ENCODE measurements at places on chromosomes 1 and 21.

- no peak for DNase-seq
Observed at GRCh38 chr1:245074898-245075297, 79.9 kb upstream of the KIF26B start.

- no peak for DNase-seq
Observed at GRCh38 chr1:67814121-67814772, 19.0 kb downstream of the GNG12 start.

DNA sequence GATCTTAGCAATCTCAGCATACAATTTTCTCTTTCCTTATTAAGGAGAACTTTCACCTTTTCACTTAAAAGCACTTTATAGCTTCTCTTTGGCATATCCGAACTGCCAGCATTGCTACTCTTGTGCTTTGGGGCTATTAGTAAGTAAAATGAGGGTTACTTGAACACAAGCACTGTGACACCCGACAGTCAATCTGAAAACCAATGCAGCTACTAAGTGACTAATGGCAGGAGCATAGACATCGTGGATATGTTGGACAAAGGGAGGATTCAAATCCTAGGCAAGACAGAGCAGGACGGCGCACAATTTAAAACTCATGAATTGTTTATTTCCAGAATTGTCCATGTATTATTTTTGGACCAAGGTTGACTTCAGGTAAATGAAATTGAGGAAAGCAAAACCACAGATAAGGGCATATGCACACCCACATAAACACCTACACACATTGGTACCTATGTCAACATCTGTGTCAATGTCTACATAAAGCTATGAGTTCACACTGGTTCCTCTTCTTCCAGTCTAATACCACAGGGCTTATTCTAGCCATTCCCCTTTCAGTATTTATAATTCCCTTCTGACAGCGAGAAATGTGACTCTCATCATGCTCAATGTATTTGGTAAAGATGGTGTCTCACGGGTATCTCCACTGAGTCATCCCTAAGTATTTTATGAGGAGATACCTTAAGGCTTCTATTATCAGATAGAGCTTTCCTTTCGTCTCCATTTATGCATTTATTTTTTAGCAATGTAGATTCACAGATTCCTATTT lies 75.3 kb upstream of the RALGPS2 start:
- DNase-seq: no peak

DNA sequence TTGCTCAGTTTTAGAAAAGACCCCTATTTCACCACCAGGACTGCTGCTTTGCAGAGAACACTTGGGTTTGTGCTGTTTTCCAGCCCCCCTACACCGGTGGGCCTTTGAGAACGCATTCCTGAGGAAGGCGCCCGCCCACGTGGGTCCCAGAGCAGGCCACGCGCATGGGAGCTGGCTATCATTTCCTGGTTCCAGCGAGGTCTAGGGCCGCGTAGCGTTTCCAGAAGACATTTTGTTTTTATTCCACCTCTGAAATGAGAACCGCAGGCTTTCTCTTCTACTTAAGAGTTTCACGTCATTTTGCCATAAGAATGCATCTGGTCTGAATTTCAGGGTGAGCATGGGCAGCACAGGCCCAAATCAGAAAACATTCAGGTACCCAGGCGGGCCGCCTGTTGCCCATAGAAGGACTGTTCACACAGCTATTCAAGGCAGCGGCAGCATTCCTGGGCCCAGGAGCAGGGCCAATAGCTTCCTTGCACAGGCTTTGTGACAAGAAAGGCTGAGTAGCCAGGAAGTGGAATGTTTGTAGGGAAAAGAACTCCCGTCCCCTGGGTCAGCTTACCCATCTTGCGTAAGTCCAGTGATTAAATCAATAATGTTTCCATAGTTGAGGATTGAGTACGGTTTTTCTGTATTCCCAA lies 1.4 kb upstream of the KLHL21 start:
- DNase-seq: no peak

GRCh38 chr1:183506561-183506960 lies 34.3 kb downstream of the SMG7 start:
- DNase-seq: no peak

DNA sequence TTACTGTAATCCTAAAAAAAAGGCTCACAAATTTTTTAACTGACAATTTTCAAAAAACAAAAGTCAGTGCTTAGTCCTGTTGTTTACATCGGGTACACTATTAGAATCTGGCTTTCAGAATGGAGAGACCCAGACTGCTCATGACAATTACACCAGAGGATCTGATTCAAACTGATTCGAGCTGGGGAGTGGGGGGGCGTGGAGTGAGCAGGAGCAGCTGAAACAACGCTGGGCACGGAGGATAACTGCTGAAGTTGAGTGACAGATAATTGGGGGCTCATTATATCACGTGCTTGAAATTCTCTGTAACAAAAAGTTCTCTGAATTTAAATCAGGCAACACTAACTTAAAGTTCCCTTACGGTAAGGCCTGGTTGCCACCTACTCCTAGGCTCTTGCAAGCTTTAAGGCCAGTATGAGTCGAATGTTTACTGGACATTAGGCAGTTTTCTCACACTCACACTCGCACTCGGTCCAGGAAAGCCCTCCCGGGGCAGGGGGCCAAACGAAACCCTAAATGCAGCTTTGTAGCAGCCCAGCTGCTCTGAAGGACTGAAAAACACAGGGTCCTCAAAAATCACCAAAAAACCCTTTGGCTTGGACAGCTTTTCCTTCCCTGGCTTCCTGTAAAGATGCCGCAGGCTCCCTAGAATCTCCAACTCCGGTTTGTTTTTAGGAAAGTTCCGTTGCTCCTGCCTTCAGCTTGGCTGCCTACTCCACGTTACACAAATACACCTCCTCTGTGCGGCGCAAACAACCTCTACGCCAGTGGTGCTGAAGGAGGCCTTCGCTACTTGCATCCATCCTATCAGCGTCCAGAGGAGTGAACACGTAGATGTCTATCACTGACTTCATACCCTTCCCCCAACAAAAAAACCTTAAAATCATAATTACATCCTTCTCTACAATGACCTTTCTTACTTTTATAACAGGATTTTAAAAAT lies 42.9 kb downstream of the CAPZB start:
- DNase-seq: no peak

GRCh38 chr1:203187304-203187685 lies 791 bp upstream of the CHI3L1 start:
- no peak for DNase-seq

DNA sequence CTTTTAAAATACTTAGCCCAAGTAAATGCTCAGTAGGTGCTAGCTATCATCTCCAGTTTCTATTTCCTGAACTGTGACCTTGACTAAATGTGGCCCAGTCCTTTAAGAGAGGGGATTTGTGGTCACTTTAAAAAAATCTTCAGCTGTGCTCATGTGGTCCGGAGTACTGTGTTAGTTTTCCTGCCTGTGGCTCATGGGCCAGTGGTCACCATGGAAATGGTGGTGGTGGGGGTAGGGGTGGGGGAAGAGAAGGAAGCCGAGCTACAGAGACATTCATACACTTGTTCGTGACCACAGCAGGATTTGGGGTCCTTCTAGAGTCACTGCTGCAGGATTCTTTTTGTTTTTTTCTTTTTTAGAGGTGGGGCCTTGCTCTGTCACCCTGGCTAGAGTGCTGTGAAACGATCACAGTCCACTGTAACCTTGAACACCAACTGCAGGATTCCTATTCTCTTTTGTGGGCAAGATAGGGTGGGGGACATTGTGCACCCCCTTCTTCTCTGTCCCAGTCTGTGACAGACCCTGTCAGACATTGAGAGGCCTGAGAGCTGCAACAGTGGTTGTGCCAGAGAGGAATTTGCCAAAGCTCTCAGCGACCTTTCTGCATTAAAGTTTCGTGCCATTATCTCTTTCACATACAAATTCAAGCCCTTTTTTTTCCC lies 25.8 kb downstream of the KIF26B start:
- DNase-seq: no peak

DNA sequence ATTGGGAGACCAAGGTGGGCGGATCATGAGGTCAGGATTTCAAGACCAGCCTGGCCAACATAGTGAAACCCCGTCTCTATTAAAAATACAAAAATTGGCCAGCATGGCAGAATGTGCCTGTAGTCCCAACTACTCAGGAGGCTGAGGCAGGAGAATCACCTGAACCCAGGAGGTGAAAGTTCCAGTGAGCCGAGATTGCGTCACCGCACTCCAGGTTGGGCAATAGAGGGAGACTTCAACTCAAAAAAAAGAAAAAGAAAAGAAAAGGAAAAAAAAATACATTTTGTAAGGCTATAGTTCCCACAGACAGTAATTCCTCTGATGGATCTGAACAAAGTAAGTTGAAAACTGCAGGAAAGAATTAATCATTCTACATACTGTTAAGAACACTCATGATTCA lies 48.1 kb upstream of the CD46 start:
- DNase-seq: no peak

DNA sequence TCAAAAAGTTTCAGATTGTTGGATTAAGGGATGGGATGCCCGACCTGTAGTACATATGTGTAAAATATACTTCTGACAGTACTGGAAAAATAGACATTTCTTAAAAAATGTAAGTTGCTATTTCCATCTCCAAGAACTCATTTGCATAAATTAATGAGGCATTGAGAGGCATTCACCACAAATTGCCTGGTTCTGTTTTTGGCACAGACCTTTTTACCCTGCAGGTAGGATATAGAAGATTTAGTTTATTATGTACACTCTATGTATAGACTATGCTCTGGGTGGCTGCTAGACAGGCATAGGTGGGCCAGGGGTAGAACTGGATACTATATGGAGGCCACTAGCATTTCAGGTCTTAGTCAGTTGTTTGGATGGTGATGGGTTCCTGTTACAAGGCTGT lies 8.0 kb downstream of the CCDC17 start:
- DNase-seq: no peak

DNA sequence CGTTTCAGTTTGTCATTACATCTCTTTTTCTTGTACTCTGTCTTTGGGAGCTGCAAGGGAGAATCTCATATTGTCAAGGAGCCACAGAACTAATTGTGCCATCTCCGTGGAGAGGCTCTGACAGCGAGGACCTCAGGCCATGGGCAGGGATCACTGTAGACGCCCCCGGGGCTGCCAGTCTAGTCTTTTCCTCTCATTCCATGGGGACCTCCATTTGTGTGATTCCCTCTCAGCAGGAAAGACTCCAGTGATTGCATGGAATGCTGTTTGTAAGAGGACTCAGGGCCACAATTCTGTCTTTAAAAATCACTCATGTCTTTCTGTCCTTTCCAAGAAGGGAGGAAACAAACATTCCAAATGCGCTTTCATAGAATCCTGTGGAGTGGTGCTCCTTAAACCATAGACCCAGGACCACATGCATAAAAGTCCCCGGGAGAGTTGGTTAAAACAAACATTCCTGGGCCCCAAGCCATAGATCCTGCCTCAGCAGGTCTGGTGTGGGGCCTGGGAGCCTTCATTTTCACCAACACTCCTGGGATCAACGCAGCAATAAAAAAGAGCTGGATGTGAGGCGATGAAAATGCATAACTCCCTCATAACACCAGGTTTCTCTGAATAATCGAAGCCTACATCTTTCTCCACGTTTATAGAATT lies 104.5 kb downstream of the ZP4 start:
- no peak for DNase-seq

DNA sequence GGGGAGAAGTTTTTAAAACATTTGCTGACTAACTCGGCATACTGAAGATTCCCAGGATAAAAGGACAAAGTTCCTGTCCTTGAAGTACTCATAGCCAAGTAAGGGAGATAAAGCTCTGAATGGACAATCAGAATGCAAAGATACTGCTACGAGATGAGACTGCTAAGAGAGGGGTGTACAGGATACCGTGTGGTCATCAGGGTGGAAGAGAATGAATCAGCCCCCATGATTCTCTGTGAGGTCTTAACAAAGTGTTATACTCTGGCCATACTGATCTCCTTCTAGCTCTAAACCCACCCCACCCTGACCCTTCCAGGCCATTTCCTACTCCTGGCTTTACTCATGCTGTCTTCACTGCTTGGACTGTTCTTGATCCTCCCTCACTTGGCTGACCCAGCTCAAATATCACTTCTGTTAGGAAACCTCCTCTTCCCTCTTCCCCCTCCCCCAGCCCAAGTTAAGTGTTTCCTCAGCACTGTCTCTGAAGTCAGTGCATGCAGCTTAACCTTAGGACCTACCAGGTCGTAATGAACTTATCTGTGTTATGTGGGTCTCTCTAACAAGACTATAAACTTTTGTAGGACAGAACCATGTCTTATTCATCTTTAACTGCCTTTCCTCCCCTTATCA lies 15.8 kb upstream of the MAGOH start:
- DNase-seq: no peak

- no peak for DNase-seq
Observed at GRCh38 chr21:32779983-32780382, 8.4 kb upstream of the PAXBP1 start.

GRCh38 chr21:14554948-14555347 lies 8.8 kb upstream of the SAMSN1 start:
- DNase-seq: no peak

DNA sequence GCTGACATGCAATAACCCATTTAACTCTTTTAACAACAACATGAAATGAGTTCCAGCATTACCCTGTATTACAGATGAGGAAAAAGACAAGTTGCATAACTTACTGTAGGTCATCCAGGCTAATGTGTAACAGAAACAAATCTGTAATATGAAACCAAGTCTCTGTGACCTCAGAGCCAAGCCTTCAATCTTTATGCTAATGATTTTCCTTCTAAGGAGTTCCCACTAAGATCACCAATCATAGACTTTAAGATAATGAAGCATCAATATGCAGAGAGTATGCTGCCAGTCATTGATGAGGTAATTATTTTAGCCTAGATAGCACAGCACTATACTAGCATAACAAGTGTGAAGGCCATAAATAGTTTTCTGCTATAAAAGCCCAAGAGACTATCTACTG lies 35.6 kb upstream of the RNPC3 start:
- DNase-seq: no peak

- DNase-seq: no peak
Observed at GRCh38 chr1:44559330-44559729, 115.0 kb downstream of the TMEM53 start.

DNA sequence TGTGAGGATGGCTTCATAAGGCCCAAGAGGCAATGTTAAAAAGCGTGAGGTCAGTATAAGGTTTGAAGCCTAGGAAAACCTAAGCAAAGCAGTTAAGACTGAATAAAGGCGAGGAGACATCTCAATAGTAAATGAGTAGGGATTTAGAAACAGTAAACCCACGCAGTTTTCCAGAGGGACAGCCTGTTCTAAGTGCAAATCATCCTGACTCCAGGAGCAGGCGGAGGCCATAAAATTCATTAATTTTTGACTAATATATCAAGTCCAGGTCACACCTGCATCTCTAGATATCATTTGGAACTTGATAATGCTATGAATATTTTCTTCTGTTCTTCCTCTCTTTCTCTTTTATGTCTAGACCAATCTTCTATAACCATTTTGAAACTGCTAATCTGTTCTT lies 597.0 kb upstream of the RGS18 start:
- DNase-seq: no peak

DNA sequence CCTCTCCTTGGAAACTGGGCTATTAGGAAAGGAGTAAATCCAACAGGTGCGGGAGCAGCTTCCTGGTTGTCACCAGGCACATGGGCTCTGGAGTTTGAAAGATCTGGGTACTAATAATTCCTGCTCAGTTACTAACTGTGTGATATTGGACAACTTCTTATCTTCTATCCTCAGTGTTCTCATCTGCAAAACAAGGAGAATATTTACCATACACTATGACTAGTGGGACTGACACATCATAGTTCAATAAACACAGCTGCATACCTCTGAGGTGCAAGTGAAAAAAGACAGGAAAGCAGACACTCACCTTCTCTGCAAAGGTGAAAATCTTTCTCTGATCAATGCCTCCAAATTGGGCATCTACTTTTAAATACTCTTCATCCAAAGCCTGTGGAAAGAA lies 19.7 kb downstream of the YARS1 start:
- DNase-seq: no peak

- DNase-seq: no peak
Observed at GRCh38 chr1:113125517-113125916, 52.5 kb downstream of the LRIG2 start.

GRCh38 chr1:80629304-80629837 lies 1171.4 kb upstream of the ADGRL2 start:
- DNase-seq: no peak

All from colonic mucosa (tissue), 4 donors.